ENCODE measurements at places on chromosomes 6 and 20.

DNA sequence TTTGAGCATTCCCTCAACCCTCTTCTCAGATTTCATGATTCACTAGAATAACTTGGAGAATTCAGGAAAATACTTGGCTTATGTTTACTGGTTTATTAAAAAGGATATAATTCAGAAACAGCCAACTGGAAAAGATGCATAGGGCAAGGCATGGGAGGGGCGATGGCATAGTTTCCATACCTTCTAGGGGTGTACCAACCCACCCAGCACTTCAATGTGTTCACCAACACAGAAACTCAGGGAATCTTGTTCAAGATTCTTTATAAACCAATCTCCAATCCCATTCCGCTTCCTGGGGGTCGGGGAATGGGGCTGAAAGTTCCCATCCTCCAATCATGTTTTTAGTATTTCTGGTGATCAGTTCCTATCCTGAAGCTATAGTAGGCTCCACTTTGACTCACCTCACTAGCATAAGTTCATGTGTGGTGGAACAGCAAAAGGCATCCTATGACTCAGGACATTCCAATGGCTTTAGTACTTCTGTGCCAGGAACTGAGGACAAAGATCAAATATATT, 164.4 kb downstream of the SIM1 start:
- no peak for DNase-seq

GRCh38 chr6:138454981-138455706, 44.1 kb downstream of the NHSL1 start:
- DNase-seq, result no peak

GRCh38 chr20:1874450-1875182, 20.6 kb upstream of the SIRPA start:
- no peak for DNase-seq

DNA sequence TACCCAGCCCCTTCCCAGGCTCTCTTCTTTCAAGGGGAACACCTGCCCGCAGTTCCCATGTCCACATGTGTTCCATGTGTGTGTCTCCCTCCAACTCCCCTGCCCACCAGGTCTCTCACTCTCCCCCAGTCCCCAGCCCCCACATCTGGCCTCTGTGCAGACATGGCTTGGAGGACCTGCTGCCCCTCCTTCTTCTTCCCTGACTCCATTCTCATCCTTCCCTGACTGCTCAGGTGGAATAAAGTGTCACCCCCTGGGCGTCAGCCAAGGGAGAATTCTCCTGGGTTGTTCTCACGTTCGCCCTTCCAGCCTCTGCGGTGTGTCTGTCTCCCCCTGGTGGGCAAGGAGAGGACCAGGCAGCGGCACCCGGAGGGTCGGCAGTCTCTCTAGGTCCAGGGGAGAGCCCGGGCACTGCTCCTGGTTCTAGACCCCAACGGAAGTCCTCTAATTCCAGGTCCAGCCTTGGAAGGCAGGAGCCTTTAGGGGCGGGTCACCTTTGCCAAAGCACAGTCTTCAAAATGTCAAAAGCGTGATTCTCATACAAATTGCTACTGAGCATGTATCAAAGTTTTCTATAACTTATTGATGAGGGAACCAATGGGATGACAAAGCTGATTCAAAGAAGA, 50.5 kb downstream of the EBF4 start:
- peak; percentile 82 for DNase-seq

GRCh38 chr6:85126485-85127167, 323.3 kb upstream of the NT5E start:
- no peak for DNase-seq

DNA sequence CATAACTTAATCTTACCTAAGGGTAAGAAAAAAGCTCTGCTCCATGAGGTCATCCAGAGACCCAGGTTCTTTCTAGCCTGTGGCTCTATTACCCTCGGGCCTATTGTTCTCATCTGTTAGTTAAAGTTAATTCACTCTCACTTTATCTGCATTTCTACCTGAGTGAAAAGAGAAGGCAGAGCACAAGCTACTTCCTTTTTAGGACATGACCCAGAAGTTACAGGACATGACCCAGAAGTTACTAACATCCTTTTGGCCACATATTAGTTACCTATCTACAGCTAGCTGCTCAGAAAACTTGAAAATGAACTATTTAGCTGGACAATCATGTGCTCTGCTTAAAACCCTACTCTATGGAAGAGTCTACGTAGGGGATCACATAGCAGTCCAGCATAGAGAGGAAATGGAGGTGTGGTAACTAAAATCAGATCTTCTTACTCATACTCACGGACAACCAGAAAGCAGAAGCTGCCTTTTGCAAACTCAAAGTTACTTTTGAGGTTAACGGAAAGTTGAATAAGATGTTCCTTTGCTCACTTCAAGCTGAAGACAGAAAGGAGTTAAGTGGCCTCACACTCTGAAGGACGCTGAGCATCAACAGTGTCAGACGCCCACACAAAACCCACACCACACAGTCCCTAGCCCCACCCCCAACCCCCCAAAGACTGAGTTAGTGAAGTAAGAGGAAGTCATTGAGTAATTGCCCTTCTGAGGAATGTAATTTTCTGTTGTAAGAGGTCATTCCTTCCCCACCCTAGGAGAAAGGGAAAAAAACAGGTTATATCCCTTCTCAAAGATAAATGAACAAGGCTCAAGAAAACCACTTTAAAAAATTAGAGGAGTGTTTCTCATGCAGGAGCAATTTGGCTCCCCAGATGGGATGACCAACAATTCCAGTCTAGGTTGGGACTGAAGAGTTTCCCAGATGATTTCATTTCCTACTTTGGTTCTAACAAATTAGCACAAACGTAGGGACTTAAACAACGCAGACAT, 45.9 kb upstream of the TAB2 start:
- no peak for DNase-seq

- DNase-seq, result no peak
Observed at GRCh38 chr20:57382516-57382915, 8.7 kb upstream of the RBM38 start.

GRCh38 chr6:163416557-163417253, 2.2 kb downstream of the QKI start:
- no peak for DNase-seq

DNA sequence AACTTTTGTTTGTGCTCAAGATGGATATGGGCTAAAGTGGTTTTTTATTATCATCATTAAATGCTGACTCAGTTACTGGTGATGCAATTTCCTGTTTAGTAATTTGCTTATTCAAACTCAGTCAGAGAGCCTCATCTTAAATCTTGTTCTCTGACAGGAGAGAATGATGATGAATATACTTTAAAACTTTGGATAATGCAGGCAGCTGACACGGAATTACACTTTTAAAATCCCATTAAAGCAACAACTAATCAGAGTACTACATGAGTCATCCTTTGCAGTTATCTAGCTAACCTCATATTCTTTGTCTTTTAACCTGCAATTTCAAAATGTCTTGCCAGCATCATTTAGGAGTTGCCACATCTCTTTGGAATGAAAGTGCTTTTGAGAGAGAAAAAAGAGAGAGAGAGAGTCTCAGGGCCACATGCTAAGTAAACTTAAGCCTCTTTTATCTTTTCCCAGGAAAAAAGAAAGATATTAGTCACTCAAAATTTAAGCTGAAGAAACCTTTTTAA, 9.2 kb upstream of the C6orf141 start:
- DNase-seq, result peak; percentile 15

DNA sequence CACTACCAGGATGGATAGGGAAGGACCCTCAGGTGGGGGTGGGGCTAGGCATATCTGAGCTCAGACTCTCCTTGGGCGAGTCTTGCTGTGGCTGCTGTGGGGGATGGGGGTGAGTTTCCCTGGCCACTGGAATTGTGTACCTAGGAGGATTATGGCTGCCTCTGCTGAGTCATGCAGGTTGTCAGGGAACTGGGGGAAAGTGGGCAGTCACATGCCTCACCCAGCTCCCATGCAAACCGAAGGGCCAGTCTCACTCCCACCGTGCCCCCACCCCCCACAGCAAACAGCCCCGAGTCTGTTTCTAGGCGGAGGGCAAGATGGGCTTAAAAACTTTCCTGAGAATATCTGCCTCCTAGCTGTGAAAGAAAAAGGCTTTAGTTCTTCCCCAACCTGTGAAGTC, 210.3 kb upstream of the FERMT1 start:
- DNase-seq, result no peak

GRCh38 chr6:84086545-84087429, 53.2 kb downstream of the MRAP2 start:
- no peak for DNase-seq

DNA sequence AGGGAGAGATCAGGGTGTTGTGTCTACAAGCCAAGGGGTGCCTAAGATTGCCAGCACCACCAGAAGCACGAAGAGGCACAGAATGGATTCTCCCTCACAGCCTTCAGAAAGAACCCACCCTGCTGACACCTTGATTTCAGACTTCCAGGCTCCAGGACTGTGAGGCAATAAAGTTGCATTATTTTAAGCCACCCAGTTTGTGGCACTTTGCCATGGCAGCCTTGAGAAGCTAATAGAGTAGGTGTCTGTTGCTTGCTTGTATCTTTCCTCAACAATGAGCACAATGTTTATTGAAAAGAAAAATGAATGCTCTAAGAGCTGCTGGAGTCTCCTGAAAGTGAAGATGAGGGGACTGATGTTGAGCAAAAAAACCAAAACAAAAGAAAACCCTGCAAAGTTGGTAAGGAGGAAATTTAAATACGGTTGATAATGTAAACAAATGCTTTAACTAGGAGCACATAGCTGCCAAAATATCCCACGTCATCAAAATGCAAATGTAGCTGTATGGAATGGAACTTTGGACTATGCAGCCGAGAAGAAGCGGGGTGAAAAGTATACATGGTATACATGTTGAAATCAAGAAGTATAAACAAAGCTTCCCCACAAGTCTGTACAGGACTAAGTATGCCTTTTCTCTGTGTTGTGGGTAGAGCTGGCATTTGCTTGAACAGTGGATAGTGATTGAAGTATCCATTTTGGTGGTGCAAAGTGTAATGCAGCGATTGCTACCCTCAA, 8.0 kb downstream of the IL20RA start:
- no peak for DNase-seq

- no peak for DNase-seq
Observed at GRCh38 chr6:158021814-158022748, 40.4 kb downstream of the SYNJ2 start.

GRCh38 chr20:62926229-62927127, at the start of gene DIDO1:
Gene DIDO1, minus strand, starts transcription at chr20:62926505.
- peak; percentile 86 for DNase-seq

DNA sequence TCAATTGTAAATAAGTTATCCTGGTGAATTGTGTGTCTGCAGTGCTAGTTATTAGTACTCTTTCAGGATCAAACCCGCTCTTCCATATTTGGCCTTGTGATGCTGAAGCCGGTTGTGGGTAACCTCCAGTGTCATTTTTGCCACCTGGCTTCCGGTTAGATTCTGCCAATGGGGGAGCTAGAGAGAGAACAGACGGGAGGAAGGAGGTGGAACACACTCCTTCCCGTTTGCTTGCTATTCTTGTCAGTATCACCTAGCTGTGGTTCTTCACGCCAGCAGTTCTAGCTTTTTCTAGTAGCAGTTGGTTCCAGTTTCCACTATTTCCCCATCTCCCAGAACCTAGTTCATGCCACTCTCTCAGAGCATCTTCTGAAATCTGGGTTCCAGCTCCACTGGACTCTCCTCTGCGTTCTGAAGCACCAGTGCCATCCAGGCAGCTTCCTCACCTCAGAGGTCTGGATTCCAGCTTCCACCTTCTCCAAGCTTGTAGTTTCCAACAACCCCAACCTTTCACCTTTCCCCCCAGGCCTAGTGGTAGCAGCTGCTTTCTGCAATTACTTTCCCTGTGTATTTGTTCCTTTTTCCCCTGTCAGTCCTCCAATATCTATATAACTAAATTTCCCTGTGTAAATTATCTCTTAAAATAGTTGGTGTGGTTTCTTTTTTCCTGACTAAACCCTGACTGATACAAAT, 46.9 kb upstream of the LOC128125822 start:
- no peak for DNase-seq

GRCh38 chr6:24060982-24061754, 64.8 kb upstream of the NRSN1 start:
- DNase-seq, result no peak

- peak; percentile 63 for DNase-seq
Observed at GRCh38 chr6:1604158-1605003, 5.3 kb upstream of the FOXC1 start.

GRCh38 chr6:19231878-19232561, 605.1 kb upstream of the ID4 start:
- DNase-seq, result peak; percentile 58

DNA sequence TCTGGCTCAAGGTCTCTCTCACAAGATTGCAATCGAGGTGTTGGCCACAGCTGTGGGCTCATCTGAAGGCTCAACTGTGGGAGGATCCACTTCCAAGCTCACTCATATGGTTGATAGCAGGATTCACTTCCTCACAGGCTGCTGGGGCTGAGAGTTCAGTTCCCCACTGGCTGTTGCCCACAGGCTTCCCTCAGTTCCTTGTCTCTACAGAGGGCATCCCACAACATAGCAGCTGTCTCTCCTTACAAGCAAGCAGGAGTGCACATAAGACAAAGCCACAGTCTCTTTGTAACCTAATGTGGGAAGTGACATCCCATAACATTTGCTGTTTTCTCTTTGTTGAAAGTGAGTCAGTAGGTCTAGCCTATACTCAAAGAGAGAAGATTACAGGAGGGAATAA, 14.0 kb downstream of the SPATS1 start:
- no peak for DNase-seq

GRCh38 chr20:20519269-20519668, 151.4 kb downstream of the INSM1 start:
- no peak for DNase-seq

- no peak for DNase-seq
Observed at GRCh38 chr6:163883984-163884383, 469.5 kb downstream of the QKI start.

- no peak for DNase-seq
Observed at GRCh38 chr6:41741625-41742490, 5.3 kb downstream of the PGC start.

GRCh38 chr20:63742381-63743024, 2.9 kb downstream of the SLC2A4RG start:
- DNase-seq, result no peak

- peak; percentile 57 for DNase-seq
Observed at GRCh38 chr6:41257369-41258195, 28.9 kb downstream of the TREM1 start.

- no peak for DNase-seq
Observed at GRCh38 chr6:118641042-118641441, 10.3 kb downstream of the CEP85L start.

GRCh38 chr6:113018351-113019151, 671.4 kb downstream of the RFPL4B start:
- DNase-seq, result no peak

DNA sequence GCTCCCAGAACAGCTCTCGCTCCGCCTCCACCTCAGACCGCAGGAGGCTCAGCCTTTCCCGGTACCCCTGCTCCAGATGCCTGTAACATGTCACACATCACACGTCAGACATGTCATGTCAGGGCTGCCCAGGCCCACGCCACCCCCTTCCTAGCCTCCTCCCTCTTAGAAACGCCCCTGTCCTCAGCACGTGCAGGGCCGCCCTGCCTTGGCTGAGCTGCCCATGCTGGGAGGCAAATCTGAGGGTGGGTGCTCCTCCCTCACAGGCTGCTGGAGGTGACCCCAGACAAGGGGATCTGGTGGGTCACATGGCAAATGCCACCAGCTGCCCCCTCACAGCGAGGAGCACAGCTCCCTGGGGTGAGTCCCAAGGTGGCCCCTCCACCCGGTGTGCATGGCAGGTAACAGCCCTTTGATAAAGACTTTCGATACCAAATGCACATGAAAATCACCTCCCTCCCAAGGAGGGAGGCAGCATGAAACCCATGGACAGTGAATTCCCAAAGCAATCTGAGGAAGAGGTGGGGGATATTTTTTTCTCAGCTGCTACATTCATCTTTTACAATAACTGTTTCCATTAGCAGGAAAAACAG, 84.1 kb downstream of the GINS1 start:
- DNase-seq, result no peak

GRCh38 chr20:57818418-57819181, 108.8 kb upstream of the PMEPA1 start:
- no peak for DNase-seq

- DNase-seq, result no peak
Observed at GRCh38 chr6:124882579-124883393, 79.5 kb upstream of the RNF217 start.
